ENCODE measurements at places on chromosomes 1 and 21. TPM values are rescaled to one million over a fixed set of nuclear protein-coding genes. Genes with fewer than 3 reads are reported as not detected.

MAGOH gene
- 89.0 TPM for total RNA-seq

NHLH1 gene
- total RNA-seq = 0.32 TPM

DNA sequence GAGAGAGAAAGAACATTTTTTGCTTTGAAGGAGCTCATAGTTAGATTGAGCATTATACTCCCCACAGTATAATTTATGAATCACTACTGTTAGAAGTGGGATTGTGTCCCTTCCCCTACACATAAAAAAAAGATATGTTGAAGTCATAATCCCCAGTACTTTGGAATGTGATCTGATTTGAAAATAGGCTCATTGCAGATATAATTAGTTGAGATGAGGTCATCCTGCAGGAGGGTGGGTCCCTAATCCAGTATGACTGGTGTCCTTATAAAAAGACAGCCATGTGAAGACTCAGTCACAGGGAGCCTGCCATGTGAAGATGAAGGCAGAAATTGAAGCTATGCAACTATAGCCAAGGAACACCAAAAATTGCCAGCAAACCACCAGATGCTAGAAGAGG is 76.4 kb downstream of the TGFB2 start:
- DNase-seq = no peak
- no peaks in the 10 kb centered on the region for H3K36me3 ChIP-seq
- no peak overlapping the region for H3K27ac ChIP-seq
- H3K4me1 ChIP-seq = no peaks in the 10 kb centered on the region

DNA sequence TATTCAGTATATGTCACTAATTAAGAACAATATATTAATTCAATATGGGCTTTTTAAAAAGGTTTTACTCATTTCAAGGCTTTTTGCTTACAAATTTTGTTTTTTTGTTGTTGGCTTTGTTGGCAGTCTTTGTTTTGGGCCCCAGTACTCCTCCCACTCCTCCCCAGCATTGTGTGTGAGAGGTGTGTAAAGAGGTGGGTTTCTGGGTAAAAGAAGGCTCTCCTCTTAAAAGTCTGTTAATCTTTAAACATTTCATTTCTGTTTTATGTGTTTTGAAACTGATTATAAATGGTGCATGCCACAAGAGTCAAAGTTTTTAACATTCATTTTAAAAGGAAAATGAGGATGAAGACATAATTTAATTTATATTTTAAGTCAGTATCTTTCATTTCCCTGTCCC is 79.6 kb downstream of the SASS6 start:
- H3K36me3 ChIP-seq = peaks cover 57% of the 10 kb centered on the region
- no peak for DNase-seq
- H3K27ac ChIP-seq = peak overlapping the region; percentile 48
- H3K4me3 ChIP-seq = no peak overlapping the region

DNA sequence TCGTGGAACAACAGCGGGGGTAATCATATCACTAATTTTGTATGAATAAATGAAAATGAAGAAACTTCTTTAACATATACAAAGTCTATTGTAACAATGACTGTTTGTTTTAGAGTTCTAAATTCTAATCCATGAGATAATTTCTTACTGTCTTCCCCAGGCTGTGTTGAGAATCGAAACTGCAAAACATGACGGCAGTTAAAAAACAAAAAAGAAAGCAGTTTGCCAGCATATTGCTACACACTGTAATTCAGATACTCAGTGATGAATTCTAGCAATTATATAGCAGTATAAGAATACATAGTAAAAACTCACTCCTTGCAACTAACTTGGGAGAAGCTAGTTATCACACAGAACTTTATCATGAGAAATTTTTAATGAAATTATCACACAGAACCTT is 22.1 kb downstream of the INSL5 start:
- peaks cover 14% of the 10 kb centered on the region for H3K27me3 ChIP-seq
- no peaks in the 10 kb centered on the region for H3K36me3 ChIP-seq
- H3K27ac ChIP-seq = no peak overlapping the region
- no peak for DNase-seq

- peaks cover 3% of the 10 kb centered on the region for H3K27me3 ChIP-seq
- H3K4me1 ChIP-seq = peaks cover 3% of the 10 kb centered on the region
- no peak overlapping the region for H3K4me3 ChIP-seq
- H3K36me3 ChIP-seq = no peaks in the 10 kb centered on the region
- DNase-seq = no peak
Measured at GRCh38 chr1:153402226-153402625, 11.4 kb upstream of the S100A8 start.

DNA sequence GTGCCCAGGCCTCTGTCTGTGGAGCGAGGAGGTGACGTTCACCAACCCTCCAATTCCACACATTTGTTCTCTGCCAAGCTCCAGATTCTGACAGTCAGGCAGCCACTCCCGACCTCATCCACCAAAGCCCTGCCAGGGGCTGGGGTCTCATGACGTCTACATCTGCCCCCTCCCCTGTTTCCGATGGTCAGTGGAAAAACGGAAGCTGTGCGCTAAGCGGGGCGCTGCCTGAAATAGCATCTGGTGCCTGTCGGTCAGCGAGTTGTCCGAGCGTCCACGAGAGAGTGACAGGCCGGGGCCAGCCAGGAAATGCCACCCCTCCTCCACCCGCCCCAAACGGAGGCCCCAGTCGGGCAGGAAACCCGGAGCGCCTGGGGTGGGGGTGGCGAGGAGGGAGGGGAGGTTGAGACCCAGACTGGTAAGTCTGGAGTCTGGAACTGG is 3.2 kb upstream of the TAL1 start:
- peaks cover 45% of the 10 kb centered on the region for H3K4me1 ChIP-seq
- H3K36me3 ChIP-seq = no peaks in the 10 kb centered on the region

GRCh38 chr1:42259739-42260064 is 75.3 kb downstream of the FOXJ3 start:
- H3K4me1 ChIP-seq = peaks cover 21% of the 10 kb centered on the region
- no peak overlapping the region for H3K4me3 ChIP-seq
- peaks cover 44% of the 10 kb centered on the region for H3K36me3 ChIP-seq
- DNase-seq = no peak
- H3K27me3 ChIP-seq = no peaks in the 10 kb centered on the region

GRCh38 chr1:184310157-184310819 is 76.5 kb upstream of the C1orf21 start:
- H3K27ac ChIP-seq = no peak overlapping the region
- no peaks in the 10 kb centered on the region for H3K4me1 ChIP-seq
- peaks cover 10% of the 10 kb centered on the region for H3K27me3 ChIP-seq
- H3K4me3 ChIP-seq = no peak overlapping the region
- H3K36me3 ChIP-seq = no peaks in the 10 kb centered on the region
- no peak for DNase-seq

Measured in activated T-helper 2 cell treated with anti-CD3 and anti-CD28 coated beads, Interferon-gamma antibody, Interleukin-2, Interleukin-4, amounts not matched to agents 10 μg/mL and 5 μg/mL and 100 μg/mL, durations not matched to agents 14 hours and 24 hours and 36 hours (primary cell).